Activated naive CD4-positive, alpha-beta T cell treated with anti-CD3 and anti-CD28 coated beads, Interleukin-2, amount 50 U/mL, for 72 hours (primary cell): ENCODE measurements at places on chromosomes 11 and 22. TPM values are rescaled to one million over a fixed set of nuclear protein-coding genes. Genes with fewer than 3 reads are reported as not detected.

DNA sequence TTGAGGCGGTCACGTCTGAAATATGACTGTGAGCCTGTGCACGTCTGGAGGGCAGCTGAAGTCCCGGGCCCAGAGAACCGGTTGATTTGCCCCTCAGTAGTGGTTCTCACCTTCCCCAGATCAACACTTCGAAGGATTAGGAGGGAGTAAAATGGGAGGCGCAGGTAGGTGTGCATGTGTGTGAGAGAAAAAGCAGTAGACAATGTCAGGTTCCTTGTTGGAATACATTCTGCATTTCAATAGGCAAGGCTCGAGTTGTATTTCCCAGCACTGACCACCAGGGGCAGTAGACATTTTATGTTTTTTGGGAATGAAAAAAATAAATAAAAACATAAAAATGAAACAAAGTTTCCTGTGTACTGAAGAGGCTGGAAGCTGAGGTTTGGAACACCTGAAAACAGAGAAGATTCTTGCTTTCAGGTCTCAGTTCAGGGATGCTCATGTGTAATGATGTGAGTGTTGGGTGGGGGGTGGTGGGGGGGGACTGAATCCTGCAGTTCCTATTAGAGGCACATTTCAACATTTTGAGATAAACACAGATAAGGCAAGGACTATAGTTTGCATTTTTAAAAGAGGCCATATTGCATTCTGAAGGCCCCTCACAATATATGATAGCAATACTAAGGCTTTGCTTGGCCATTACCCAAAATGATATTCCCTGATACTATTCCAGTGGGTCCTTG is 333.9 kb downstream of the CADM1 start:
- DNase-seq, result peak; percentile 24

TBCEL gene
- 9.4 TPM for total RNA-seq

DNA sequence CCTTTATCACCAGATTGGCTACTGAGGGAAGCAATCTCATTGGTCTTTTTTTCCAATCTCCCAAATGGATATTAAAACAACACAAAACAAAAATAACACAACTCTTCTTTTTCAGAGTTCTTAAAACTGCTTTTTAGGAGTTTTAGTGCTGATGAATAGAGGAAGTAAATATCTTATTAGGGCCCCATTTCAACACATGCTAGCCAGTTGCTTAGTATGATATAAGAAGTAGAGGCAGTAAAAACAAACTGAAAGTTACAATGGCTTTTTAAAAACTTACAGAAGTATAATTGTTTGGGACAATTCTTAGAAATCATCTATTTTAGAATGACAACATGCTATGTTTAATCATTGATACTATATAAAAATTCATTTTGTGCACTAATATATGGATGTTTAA is 3.4 kb downstream of the C11orf71 start:
- DNase-seq, result no peak

GRCh38 chr22:27609451-27609888 is 192.1 kb downstream of the MN1 start:
- no peak for DNase-seq

GRCh38 chr22:36197514-36198146 is 4.0 kb downstream of the APOL4 start:
- no peak for DNase-seq

PDGFD gene
- not detected for total RNA-seq

DNA sequence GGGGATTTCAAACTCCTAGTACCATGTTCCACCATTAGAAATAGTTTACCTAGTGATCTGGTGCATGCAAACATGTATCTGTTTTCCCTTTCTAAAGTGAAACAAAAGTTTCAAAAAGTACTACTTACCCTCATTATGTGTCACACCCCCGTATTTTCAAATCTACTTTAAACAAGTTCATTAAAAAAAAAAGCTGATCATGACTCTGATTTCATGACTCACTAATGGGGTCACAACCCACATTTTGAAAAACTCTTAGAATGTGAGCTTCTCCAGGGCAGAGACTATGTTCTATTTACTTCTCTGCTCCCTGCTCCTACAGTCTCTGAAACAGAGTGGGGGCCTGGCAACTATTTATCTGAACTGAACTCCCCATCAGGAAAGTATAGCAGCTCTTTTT is 18.2 kb downstream of the CHRM1 start:
- no peak for DNase-seq

TRPT1 gene
- total RNA-seq, result 31.2 TPM

SLC22A8 gene
- not detected for total RNA-seq

DNA sequence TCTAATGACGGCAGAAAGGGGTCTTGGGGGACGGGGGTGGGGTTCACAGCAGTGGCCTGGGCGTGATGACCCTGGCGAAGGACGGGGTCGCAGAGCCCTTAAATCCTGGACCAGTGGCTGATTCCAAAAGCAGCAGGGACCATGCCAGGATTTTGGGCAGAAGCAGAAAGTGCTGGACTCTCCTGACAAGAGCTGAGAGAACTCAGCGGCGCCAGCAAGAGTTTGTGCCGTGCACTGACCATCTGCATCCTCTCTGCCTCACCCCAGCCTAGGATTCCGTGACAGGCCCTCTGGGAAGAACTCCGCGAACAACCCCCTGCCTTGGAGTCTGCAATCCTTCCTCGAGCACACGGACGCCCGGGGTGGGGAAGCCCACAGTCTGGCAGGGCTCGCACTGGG is 644 bp upstream of the NDUFV1 start:
- no peak for DNase-seq

- DNase-seq, result no peak
These were observed 716.4 kb downstream of the KCNA4 start for GRCh38 chr11:29300420-29300819.
